ENCODE measurements at places on chromosomes 4 and X. TPM values are rescaled to one million over a fixed set of nuclear protein-coding genes. Genes with fewer than 3 reads are reported as not detected.

- no peak for DNase-seq
Measured at GRCh38 chr4:159600061-159600460, 497.2 kb downstream of the RAPGEF2 start.

Gene ADH1A
- total RNA-seq, result not detected

DNA sequence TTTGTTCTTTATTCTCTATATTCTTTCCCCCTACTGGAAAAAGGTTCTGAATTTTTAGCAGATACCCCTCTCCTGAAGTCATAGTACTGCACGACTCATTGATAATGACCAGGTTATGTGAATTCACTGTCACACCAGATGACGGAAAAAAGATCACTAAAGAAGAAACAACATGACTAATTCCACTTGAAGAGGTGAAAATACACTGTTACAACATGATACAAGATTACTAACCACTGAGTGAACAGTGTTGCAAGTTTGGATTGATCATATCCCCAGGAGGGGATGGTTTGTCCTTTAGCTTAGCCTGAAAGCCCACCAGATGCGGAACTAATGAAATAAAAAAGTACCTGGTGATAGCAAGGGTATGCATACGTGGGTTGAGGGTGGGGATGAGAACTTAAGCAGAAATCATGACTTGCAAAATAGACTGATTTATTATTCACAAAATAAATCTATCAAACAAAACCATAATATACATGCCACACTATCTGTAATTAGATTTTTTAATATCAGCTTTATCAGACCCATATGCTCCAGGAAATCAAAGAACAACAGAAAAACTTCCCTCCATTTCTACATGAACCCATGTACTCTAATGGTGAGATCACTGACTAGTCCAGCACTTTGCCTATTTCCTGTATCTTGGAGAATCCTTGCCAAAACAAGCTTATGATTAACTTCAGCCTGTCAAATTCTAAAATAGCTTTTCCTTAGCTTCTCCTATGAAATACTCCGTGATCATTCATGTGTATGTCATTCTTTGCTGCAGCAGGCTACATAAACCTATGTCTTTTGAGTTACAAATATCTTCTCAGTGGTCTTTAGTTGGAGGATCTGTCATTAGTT, 257.4 kb upstream of the AGA start:
- DNase-seq, result no peak

- DNase-seq, result no peak
Measured at GRCh38 chr4:184729946-184730345, 4.0 kb downstream of the CENPU start.

- DNase-seq, result no peak
Measured at GRCh38 chr4:145041378-145041777, 56.6 kb downstream of the ANAPC10 start.

GRCh38 chrX:133333154-133333750, 82.0 kb downstream of the GPC4 start:
- DNase-seq, result no peak

- DNase-seq, result no peak
Measured at GRCh38 chrX:83504721-83505479, 3.2 kb upstream of the POU3F4 start.

DNA sequence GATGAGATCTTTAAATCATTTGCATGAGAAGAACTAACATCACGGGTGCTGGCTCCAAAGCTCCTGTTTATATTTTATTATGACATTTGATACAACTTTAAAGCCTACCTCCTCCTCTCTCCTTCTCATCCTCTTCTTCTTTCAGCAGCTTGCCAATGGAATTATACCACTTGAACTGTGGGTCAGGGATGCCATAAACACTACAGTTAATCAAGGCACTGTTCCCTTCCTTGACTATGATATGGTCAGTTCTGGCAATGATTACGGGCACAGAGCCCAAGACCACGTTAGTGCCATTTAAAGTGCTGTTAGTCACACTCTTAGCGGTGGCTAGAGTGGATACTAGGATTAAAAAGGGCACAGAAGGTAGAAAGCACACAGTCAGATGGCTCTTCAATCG, 20.7 kb downstream of the MFAP3L start:
- DNase-seq, result no peak

DNA sequence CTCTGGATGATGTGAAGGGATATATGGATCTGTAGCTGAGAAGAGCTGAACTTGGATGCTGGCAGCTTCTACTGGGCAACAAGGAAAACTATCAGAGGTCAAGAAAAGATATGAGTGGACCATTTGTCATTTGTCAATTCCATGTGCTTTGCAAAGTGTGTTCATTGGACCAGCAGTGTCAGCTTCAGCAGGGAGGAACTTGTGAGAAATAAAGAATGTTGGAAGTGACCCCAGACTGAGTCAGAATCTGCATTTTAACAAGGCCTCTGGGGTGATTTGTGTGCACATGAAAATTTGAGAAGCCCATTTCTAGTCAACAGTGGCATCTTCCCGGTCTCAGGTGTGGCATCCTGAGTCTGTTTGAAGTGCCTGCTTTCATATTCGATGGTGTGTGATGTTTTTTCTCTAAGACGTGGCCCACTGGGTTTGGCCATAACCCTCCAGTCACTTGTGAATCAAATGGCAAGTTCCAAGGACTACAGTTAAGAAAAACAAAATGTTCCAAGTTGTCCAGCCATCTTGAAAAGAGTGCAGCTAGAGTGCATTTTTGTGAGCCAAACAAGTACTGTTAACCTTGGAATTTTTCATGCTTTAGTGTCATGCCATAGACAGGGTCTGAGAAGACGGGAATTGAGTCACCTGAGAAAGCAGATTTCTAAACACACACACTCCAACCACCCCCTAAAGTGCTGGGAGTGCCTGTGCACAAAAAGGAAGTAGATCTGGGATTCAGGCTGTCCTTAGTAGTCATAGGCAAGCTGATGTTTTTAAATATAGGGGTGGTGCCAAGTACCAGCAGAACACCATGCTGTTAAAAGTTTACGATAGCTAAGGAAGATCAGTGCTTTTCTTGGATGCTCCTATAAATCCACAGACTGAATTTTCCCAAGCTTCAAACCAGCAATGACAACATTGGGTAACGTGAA, 26.4 kb downstream of the GPM6B start:
- DNase-seq, result no peak

Gene EIF1AX
- total RNA-seq, result 10.8 TPM

Gene MAGEA1
- total RNA-seq, result not detected

Gene DOK7
- total RNA-seq, result 0.95 TPM

Gene AMBN
- not detected for total RNA-seq

Gene DLG3
- 59.1 TPM for total RNA-seq

DNA sequence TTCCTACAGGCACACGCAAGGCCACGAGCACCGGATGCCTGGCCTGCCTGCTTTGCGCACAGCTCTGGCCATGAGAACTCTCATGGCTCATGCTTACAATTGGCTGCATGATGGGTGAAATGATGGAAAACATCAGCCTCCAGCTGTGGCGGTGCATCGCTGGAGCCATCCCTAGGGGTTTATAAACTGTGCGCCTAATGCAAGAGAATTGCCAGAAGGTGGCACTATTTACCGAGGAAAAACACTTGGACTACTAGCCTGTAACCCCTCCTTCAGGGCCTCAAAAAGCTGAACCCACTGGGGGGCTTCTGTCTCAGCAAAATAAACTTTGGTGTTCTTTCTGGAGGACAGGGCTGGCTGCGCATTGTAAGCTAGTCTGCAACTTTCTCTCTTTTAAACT, 51.9 kb downstream of the PHKA2 start:
- no peak for DNase-seq

GRCh38 chr4:71095141-71095540, 101.7 kb downstream of the DCK start:
- DNase-seq, result no peak

Gene CLGN
- 1.5 TPM for total RNA-seq

Gene RASGEF1B
- total RNA-seq, result 31.0 TPM

Gene RBBP7
- total RNA-seq, result 45.8 TPM

DNA sequence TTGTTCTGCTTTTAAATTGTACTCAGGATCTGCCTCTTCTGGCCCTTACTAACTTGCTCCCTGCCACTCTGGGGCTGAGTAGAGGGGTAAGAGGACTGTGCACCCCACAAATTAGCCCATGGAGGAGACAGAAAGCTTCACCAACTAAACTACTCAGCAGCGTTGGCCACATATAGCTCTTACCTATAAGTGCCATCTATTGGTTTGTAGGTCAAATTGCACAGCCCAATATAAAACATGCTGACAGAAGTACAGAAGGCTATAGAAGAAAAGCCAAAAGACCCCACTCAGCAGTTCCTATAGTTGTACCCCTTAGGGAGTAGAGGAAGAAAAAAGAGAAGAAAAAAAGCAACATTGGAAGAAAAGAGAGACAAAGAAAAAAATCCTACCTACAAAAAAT, 341.2 kb upstream of the FMR1 start:
- no peak for DNase-seq

- no peak for DNase-seq
Measured at GRCh38 chr4:55297346-55297745, 48.7 kb upstream of the SRD5A3 start.

- no peak for DNase-seq
Measured at GRCh38 chr4:168648929-168649328, 152.1 kb downstream of the PALLD start.

DNA sequence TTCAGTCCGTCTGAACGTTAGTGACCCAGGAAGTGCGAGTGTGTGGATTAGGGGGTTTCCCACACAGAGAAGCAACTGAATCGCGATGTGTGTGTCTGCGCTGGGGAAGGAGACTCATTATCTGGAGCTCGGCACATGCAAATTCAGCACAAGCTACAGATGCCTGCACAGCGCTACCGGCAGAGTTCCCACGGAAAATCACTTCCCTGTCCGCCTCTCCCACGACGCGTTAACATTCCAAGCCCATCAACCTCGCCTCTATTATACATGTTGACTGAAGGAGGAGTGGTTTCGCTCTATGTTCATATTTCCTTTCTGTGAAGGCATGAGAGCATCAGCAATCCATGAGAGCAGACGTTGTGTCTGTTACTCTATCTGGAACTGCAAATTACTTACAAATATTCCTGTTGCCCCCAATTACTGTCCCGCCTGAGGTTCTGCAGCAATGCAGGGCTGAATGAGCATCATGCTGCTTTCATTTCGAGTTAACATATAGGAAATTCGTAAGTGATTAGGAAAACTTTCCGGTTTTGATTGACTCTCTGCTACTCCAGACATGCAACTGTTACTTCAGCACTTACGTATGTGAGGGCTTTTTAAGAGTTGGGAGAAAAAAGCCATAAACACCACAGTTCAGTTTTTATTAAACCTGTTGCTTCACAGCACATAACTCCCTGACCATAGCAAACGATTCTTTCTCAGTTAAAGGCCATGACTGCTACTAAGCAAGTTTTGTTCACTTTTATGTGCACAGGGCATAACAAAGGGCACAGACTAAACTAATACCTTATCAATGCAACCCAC, 15.0 kb upstream of the MTNR1A start:
- peak; percentile 67 for DNase-seq

GRCh38 chr4:28444886-28445496, 1584.3 kb downstream of the STIM2 start:
- no peak for DNase-seq

Gene TENT5D
- total RNA-seq, result not detected

DNA sequence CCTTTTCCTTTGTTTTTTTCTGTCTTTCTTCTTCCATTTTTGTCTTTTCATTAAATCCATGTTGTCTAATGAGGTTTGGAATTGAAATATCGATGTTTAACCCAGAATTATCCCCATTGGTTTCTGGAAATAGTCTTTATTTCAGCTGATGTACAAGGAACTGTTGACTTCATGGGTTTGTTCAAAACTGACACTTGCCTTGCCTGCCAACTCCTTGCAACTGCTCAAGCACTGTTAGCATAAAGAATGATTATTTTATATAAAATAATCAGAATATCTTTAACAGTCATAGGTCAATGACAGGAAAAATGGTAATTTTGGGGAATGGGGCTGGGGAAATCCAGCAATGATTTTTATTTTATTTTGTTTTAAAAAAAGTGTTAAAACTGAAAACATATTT, 359.6 kb upstream of the LCORL start:
- DNase-seq, result no peak

Gene EPGN
- not detected for total RNA-seq

DNA sequence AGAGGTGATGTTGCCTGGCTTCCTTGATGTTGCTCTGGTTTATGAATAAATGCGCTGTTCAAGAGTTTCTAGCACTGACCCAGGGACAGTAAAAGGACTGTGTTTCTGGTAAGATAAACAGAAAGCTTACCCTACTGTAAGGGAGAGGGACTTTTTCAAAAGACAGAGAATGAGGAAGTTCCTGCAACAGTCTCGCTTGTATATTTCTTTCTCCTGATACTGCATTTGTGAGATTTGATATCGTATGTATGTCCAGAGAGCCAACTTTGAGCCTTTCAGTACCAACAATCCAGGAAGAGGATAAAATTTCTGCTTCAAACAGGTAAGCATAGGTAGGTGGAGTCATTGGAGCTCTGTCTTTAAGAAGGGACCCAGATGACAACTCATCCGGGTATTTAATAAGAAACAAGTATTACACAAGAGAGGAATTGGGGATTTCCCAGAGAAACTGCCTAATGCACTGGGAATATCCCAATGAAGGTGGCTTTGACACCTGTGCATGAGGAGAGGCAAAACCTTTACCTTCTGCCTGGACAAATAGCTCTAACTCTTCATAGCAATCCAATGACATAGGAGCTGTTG, 773 bp downstream of the DAPP1 start:
- DNase-seq, result no peak

Gene EVC
- 45.8 TPM for total RNA-seq

DNA sequence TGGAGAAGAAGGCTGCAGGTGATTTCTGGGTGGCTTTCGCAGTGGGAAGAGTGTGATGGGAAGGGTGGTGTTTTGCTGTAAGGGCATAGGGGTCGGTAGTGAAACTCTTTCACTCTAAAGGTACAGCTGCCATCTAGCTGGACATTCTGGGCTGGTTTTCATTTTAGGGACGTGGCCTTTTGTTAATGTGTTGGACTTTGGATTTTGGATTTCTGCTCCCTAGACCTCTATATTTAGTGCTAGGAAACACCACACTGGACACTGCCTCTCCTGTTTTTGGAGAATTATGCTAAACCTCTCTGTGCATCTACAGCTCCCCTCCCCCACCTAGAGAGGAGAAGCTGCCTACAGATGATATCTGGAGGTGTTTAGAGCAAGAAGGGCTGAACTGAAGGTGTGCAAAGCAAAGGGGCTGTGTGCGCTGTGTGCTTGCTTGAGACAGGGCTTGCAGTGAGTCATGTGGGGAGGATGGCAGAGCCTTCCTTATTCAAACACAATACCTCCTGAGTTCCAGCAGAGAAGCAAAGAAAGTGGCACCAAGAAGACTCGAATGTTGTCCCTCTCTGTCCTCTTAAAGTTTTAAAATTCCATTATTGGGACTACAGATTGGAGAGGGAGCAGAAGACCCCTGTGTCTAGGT, 47.9 kb downstream of the STARD8 start:
- no peak for DNase-seq

DNA sequence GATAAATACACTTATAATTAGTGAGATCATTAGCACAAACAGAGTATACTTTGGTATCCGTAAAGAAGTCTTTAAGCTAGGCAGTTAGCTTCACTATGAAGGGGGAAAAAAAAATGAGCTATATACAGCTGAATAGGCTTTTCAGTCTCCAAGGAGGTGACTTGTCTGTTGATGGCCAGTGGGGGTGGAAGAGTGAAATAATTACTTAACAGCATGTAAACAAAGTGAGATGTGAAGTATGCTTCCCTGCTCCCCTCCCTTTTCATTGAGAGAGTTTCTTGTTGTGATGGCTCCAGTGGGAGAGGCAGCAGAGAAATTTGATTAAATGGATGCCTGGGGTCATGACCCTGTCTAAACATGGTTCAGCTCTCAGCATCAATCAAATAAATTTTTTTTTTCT, 180.9 kb downstream of the DACH2 start:
- no peak for DNase-seq
